Osteoblast (primary cell): ENCODE measurements at places on chromosomes 5 and 9. TPM values are rescaled to one million over a fixed set of nuclear protein-coding genes. Genes with fewer than 3 reads are reported as not detected.

- H3K27me3 ChIP-seq: no peaks in the 10 kb centered on the region
- peaks cover 9% of the 10 kb centered on the region for H3K36me3 ChIP-seq
- no peak overlapping the region for H3K27ac ChIP-seq
- peak overlapping the region; percentile 49 for H3K4me3 ChIP-seq
Measured at GRCh38 chr9:129885018-129885669, 49.9 kb downstream of the USP20 start.

GRCh38 chr5:90876366-90876765 is 317.8 kb downstream of the ADGRV1 start:
- no peaks in the 10 kb centered on the region for H3K4me1 ChIP-seq
- DNase-seq: peak; percentile 17
- H3K36me3 ChIP-seq: no peaks in the 10 kb centered on the region
- H3K27ac ChIP-seq: no peak overlapping the region
- peaks cover 5% of the 10 kb centered on the region for H3K27me3 ChIP-seq

WHRN gene
- total RNA-seq: 2.2 and 2.7 TPM in 2 replicates

KCTD16 gene
- total RNA-seq: 1.5 and 3.6 TPM in 2 replicates

- no peak overlapping the region for H3K4me3 ChIP-seq
- DNase-seq: no peak
- H3K27me3 ChIP-seq: no peaks in the 10 kb centered on the region
- no peaks in the 10 kb centered on the region for H3K36me3 ChIP-seq
- no peak overlapping the region for H3K27ac ChIP-seq
Measured at GRCh38 chr9:2495221-2496005, 126.2 kb upstream of the VLDLR start.

DNA sequence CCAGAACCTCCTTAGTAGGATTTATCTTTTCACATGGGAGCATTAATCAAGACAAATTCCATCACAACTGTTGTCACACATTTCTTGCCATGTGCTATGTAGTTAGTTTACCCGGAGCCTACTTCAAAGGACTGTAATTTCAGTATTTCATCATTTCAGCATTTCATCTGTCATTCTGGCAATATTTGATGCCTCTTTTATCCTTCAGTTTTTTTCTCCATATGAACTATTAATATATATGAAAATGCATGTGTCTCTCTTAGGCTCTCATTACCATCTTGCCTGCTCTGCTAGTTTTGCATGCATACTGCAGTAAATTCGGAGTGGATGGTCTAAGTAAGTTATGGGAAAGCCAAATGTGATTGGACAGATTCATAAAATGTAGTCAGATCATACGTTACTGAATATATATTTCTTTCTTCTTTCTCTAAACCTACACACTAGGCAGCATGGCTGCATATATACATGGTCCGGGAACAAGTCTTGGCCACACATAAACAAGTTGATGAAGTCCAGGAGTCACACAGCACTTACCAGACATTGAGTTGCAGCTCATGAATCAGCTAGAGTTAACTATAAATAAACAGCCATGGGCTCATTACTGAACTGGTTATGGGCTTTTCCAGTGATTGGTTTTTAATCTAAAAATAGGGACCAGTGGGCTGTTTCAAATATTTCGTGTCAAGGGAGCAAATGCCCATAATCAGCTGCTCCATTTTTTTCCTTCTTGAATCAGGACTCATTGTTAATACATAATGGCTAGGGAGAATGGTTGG is 46.6 kb downstream of the SPATA31D1 start:
- DNase-seq: no peak
- H3K27me3 ChIP-seq: peaks cover 3% of the 10 kb centered on the region
- no peaks in the 10 kb centered on the region for H3K36me3 ChIP-seq
- peaks cover 9% of the 10 kb centered on the region for H3K4me1 ChIP-seq
- H3K4me3 ChIP-seq: no peak overlapping the region
- no peak overlapping the region for H3K27ac ChIP-seq

DNA sequence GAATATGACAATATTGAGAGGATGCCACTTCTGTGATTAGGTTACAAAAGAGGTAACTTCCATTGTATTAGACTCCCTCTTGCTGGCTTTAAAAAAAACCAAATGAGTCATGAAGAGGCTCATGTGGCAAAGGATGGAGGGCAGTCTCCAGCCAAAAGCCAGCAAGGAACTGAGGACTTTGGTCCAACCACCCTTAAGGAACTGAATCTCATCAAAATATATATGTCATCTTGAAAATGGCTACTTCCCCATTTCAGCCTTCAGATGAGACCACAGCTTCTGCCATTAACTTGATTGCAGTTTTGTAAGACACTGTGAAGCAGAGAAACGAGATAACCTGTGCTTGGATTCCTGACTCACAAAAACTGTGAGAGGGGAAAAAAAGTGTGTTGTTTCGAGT is 15.5 kb upstream of the TRIM32 start:
- no peaks in the 10 kb centered on the region for H3K36me3 ChIP-seq
- H3K27ac ChIP-seq: no peak overlapping the region
- H3K4me3 ChIP-seq: no peak overlapping the region
- H3K27me3 ChIP-seq: no peaks in the 10 kb centered on the region
- DNase-seq: no peak

GRCh38 chr5:78339617-78340436 is 20.6 kb upstream of the SCAMP1 start:
- no peak overlapping the region for H3K27ac ChIP-seq
- no peak for DNase-seq
- H3K36me3 ChIP-seq: no peaks in the 10 kb centered on the region

HAVCR1 gene
- total RNA-seq: 0.36 TPM in 1 of 2 replicates, not detected in the other

SLC36A2 gene
- total RNA-seq: not detected in 2 replicates

GRCh38 chr5:102668220-102668932 is 86.7 kb upstream of the PAM start:
- DNase-seq: no peak
- peaks cover 13% of the 10 kb centered on the region for H3K4me1 ChIP-seq
- H3K27ac ChIP-seq: no peak overlapping the region
- no peaks in the 10 kb centered on the region for H3K36me3 ChIP-seq
- H3K4me3 ChIP-seq: no peak overlapping the region

F2RL1 gene
- 1.8 and 5.3 TPM in 2 replicates for total RNA-seq

GRCh38 chr5:33781286-33781685 is 110.5 kb downstream of the ADAMTS12 start:
- H3K36me3 ChIP-seq: no peaks in the 10 kb centered on the region
- peak; percentile 43 for DNase-seq

ESM1 gene
- total RNA-seq: 1.8 and 2.9 TPM in 2 replicates
